A549 treated with dexamethasone at 1 μM for 4 hours (cell line): ENCODE measurements at places on chromosomes 11 and 22. TPM values are rescaled to one million over a fixed set of nuclear protein-coding genes. Genes with fewer than 3 reads are reported as not detected.

Gene KCNJ1
- total RNA-seq, result 0.05 TPM in 1 of 5 replicates, not detected in the others

Gene DLAT
- 26.5 to 34.1 TPM (median 31.1 TPM) in 5 replicates for total RNA-seq

Gene NKAPD1
- total RNA-seq, result 15.9 to 18.2 TPM (median 17.3 TPM) in 5 replicates

Gene OR56A1
- not detected in 5 replicates for total RNA-seq

Gene MAJIN
- not detected in 5 replicates for total RNA-seq

Gene POTEH
- not detected in 5 replicates for total RNA-seq

Gene MYO7A
- 0.92 to 1.4 TPM (median 1.3 TPM) in 5 replicates for total RNA-seq

Gene C1QTNF6
- total RNA-seq, result 6.6 to 12.4 TPM (median 10.8 TPM) in 5 replicates

Gene TENM4
- total RNA-seq, result 0.01 to 0.19 TPM (median 0.11 TPM) in 5 replicates

Gene PNPLA3
- 0.59 to 1.1 TPM (median 0.81 TPM) in 5 replicates for total RNA-seq

Gene GGTLC3
- total RNA-seq, result not detected in 5 replicates

Gene OR8A1
- total RNA-seq, result not detected in 5 replicates

Gene DDX17
- total RNA-seq, result 77.5 to 121 TPM (median 113 TPM) in 5 replicates

Gene OVOL1
- 0.05 to 0.12 TPM (median 0.08 TPM) in 5 replicates for total RNA-seq

Gene TESMIN
- 3.9 to 6.2 TPM (median 5.8 TPM) in 5 replicates for total RNA-seq

Gene MYOD1
- 0.06 to 0.15 TPM (median 0.07 TPM) in 3 of 5 replicates, not detected in the others for total RNA-seq

Gene C22orf31
- total RNA-seq, result not detected in 5 replicates

Gene CDHR5
- total RNA-seq, result 0.06 to 0.34 TPM (median 0.07 TPM) in 5 replicates

Gene OR51B4
- not detected in 5 replicates for total RNA-seq

Gene MISFA
- total RNA-seq, result 1.3 to 4.2 TPM (median 1.9 TPM) in 5 replicates

Gene MGAT3
- 0.61 to 1.2 TPM (median 0.89 TPM) in 5 replicates for total RNA-seq

Gene PLAAT5
- 0.02 to 0.07 TPM (median 0.05 TPM) in 3 of 5 replicates, not detected in the others for total RNA-seq

Gene POLD4
- 172 to 195 TPM (median 183 TPM) in 5 replicates for total RNA-seq

Gene PIWIL4
- 0.12 to 0.31 TPM (median 0.14 TPM) in 5 replicates for total RNA-seq

Gene NELL1
- not detected in 5 replicates for total RNA-seq

Gene OR10AG1
- not detected in 5 replicates for total RNA-seq

Gene HIPK3
- total RNA-seq, result 11.7 to 24.5 TPM (median 21.2 TPM) in 5 replicates

Gene RASSF10
- total RNA-seq, result 0.54 to 1.0 TPM (median 0.75 TPM) in 5 replicates
